Activated CD4-positive, alpha-beta T cell treated with anti-CD3 and anti-CD28 coated beads for 1 hour (primary cell): ENCODE measurements at places on chromosomes 3 and 15.

- no peak for DNase-seq
Measured at GRCh38 chr15:69088300-69088965, 72.0 kb upstream of the GLCE start.

GRCh38 chr3:189786479-189787064, 155.4 kb downstream of the TP63 start:
- DNase-seq: no peak

GRCh38 chr3:99119385-99119784, 217.9 kb upstream of the DCBLD2 start:
- DNase-seq: no peak

GRCh38 chr3:106566277-106566676, 697.5 kb upstream of the CBLB start:
- no peak for DNase-seq

GRCh38 chr15:68259883-68260282, 17.7 kb upstream of the FEM1B start:
- no peak for DNase-seq

- DNase-seq: no peak
Measured at GRCh38 chr15:23548071-23548470, 17.4 kb upstream of the MKRN3 start.

- no peak for DNase-seq
Measured at GRCh38 chr3:72361990-72362389, 486.3 kb downstream of the SHQ1 start.

- no peak for DNase-seq
Measured at GRCh38 chr3:185549122-185549521, 3.3 kb downstream of the LIPH start.

GRCh38 chr3:169847896-169848295, 21.8 kb downstream of the LRRC31 start:
- DNase-seq: no peak

- DNase-seq: no peak
Measured at GRCh38 chr3:40631341-40631995, 106.7 kb downstream of the ZNF621 start.

DNA sequence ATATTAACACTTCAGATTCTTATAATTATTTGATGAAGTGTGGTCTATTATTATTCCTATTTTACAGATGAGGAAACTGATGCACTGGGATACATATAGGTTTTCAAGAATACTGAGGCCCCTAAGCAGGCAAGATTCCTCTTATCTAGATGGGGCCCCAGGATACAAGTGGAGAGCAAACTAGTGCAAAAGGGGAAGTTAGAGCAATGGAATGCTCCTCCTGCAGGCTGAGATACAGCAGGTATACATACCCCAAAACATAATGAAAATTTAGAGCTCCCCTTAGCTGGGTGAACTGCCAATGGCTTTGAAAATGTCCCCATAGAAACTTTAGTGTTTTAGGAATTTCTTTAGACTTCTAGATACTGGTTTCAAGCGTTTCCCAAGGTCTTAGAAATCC, 247.1 kb downstream of the CHST2 start:
- no peak for DNase-seq

DNA sequence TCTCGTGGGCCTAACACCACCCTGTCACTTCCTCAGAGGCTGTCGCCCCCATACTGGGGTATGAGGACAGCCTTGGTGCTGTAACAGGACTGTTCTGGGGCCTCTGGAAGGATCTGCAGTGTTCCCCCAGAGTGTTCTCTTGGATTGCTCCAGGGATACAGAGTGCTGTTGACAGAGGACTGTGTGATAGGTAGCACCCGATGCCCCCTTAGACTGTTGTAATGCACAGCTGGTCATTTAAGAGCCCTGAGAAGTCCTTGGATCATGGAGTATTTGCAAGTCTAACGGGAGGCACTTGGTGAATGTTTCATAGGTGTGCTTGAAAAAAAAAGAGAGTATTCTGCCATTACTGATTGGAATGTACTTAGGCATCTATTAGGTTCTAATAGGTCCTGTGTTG, 35.4 kb upstream of the UBE3A start:
- DNase-seq: no peak

- DNase-seq: peak; percentile 61
Measured at GRCh38 chr3:46276497-46277099, 34.3 kb downstream of the CCR3 start.

- no peak for DNase-seq
Measured at GRCh38 chr3:154236331-154236730, 88.0 kb downstream of the DHX36 start.

DNA sequence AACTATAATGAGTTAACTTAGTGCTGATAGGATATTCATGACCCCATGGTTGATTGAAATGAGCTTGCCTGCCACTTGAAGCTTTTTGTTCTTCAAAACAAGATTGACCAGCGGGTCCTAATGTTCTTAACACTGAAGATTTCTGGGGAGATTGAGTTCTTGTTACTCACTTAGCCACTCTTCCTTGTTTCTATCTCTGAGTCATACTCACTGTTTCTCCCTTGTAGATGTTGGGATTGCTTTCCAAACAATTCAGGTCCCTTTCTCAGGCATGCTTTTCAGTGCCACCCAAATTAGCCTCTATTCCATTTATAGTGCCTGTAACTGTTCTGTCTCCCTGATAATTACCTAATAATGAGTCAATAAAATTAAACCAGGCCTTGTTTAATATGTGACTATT, 517.0 kb downstream of the SQOR start:
- no peak for DNase-seq

DNA sequence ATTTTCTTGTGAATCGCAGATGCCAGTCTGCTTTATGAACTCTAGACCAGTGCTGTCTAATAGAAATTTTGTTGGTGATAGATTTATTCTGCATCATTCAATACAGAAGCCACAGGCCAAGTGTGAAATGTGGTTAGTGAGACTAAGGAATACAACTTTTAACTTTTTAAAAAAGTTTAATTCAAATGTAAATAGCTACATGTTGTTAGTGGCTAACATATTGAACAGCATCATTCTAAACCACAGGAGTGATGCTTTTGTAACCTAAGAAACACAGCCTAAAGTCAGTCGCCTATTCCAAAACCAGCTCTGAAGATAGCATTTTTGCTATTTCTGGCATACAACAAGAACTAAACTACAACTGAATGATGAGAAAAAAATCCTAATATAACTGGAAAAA, 164.8 kb upstream of the CBLB start:
- DNase-seq: no peak

GRCh38 chr15:90774731-90775514, 57.8 kb downstream of the BLM start:
- no peak for DNase-seq

DNA sequence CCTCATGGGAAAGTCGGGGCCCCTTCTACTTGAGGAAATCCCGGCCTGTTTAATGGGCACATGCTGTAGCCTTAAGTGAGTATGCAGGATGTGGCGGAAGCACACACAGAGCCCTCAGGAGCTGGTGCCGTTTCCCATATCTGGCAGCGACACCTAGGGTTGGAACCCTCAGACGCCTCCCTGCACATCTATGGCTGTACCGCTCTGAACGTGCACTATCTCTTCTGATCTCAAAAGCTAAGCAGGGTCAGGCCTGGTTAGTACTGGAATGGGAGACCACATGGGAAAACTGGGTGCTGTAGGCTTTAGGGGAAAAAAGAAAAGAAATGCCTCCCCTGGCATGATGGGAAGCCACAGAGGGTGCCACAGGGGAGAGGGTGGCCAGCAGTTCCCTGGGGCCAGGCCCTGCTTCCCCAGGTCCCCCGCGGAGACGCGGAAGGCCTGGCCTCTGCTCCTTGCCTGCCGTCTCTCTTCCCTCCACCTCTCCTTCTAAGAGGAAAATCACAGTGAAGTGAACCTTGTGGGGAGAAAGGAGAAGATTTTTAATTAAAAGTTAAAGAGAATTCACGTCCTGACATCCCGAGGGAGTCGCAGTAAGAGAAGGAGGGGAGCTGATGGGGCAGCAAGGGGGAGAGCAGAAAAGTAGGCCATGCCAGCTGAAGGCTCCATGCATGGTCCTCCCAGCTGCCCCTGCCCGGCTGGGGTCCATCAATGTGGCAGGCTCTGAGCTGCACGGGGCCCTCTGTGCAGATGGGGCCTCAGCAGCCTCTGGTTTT, 60.5 kb upstream of the TMEM115 start:
- no peak for DNase-seq

DNA sequence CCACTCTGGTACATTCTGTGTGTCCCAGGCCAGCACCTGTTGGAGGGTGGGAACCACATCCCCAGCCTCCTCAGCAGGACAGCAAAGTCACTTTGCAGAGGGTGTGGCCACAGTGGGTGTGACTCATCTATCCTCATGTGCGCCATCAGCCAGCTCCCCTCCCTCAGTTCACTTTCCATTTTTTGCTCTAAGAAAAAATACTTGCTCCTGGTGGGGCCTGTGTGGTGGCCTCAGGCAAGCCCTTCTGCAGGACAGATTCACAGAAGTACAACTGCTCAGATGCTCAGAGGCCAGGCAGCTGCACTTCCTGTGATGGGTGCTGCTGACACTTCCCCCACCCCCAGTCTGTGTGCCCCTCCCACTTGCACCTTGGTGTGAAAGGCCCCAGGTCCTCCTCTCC, 78.3 kb upstream of the ALDH1L1 start:
- no peak for DNase-seq

DNA sequence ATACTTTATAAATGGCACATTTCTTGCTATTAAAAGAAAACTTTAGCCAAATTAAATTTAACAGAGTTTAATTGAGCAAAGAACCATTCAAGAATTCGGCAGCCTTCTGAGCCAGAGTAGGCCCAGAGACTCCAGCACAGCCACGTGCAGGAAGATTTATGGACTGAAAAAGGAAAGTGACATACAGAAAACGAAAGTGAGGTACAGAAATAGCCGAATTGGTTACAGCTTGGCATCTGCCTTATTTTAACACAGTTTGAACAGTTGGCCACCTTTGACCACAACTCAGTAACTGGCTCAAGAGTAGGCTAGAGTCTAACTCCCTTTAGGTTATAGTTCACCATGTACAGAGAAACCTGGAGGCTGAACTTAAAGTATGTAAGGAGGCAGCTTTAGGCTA, 17.6 kb downstream of the CFAP44 start:
- no peak for DNase-seq

GRCh38 chr15:41556677-41557076, 2.3 kb upstream of the TYRO3 start:
- no peak for DNase-seq

GRCh38 chr15:30791239-30792175, 112.2 kb upstream of the FAN1 start:
- DNase-seq: no peak

DNA sequence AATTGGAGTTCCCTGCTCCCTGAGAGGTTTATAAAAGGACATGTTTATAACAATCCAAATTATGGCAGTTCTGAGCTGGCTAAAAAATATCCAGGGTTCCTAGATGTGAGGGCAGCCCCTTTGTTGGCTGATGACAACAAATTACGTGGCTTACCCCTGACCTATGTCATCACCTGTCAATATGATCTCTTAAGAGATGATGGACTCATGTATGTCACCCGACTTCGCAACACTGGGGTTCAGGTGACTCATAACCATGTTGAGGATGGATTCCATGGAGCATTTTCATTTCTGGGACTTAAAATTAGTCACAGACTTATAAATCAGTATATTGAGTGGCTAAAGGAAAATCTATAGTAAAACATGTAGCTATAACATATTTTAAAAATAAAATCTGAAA, 13.9 kb downstream of the AADAC start:
- DNase-seq: no peak

DNA sequence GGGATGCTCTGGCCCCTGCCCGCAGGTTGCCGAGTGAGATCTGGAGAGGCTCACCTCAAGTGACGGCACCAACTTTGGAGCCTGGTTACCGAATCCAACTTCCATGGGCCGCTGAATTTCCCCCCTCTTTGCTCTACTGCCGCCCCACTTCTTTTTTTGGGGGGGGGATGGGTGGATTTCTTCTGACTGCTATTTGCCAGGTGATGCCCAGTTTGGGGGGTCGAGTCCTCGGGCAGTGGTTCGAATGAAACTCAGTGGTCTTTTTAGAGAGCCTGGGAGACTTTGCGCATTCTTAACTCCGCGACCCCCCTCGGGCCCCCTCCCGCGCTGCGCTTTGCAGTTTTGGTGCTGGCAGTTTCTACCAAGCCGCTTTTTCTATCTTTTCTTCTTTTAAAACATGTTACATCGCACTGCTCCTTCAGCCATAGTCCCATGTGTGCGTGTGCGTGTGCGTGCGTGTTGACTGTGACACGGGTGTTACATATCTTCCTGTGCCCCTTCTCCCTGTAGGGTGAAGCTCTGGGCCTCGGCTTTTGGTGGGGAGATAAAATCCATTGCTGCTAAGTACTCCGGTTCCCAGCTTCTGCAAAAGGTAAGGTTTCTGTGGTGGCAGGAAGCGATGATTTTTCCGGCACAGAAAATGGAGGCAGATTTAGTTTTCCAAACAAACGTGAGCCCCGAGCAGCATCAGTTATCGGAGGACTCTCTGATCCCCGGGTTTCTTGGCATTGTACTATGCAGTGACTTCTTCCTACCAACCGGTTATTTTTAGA, 837 bp downstream of the CACNA2D3 start:
- no peak for DNase-seq

DNA sequence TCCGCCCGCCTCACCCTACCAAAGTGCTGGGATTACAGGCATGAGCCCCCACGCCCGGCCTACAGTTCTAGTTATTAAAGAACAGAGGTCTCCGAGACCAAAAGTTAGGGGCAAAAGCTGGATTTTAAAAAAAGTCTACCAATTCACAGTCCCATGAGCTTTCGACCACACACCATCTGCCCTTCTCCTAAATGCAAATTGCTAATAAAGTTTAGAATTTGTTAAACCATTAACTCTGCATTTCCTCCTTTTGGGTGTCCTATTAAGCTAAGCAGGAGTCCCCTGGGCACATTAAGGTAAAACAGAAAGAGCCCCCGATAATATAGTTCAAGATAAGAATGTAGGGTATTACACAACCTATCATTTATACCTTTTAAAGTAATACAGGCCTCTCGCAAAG, 322.7 kb downstream of the FOXP1 start:
- DNase-seq: no peak

- DNase-seq: no peak
Measured at GRCh38 chr3:117657278-117657677, 947.7 kb downstream of the TUSC7 start.

GRCh38 chr15:68418611-68419161, 13.3 kb downstream of the ITGA11 start:
- DNase-seq: no peak

- no peak for DNase-seq
Measured at GRCh38 chr3:165459111-165459510, 262.9 kb upstream of the SLITRK3 start.
